ENCODE measurements at places on chromosomes 4 and X. TPM values are rescaled to one million over a fixed set of nuclear protein-coding genes. Genes with fewer than 3 reads are reported as not detected.

DNA sequence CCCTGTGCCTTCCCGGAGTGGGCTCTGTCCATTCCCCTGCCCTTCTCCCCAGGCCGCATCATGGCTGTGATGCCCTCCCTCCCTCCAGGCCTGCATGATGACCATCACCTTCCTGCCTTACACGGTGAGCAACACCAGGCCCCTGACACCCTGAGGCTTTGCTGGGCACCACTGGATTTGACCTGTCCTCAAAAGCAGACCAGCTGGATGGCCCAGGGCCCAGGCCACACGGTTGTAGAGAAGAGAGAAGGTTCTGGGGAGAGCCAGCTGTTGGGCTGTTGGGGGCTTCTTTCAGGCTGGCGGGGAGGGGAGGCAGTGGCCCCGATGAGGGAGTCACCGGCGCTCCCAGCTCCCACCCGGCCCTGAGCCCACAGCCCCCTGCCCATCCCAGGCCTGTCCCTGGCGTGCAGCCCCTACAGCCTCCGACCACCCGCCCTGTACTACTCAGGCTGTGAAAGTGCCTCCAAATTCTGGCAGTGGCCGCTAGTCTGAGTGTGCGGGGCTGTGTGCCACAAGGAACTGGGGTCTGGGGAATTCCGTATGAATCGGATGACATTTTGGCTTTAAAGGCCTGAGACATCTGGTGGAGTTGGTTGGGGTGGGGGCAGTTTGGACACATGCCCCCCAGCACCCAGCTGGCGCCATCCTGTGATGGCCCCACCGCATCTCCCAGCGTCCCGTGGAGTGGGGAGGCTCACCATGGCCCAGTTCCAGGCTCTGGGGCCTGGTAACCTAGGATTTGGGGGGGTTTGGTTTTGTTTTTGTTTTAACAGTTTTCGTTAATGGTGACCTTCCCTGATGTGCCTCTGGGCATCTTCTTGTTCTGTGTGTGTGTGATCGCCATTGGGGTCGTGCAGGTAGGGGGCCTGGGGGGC, 19.6 kb downstream of the TMEM175 start:
- H3K4me1 ChIP-seq, result no peaks in the 10 kb centered on the region
- no peak overlapping the region for H3K27ac ChIP-seq
- no peaks in the 10 kb centered on the region for H3K27me3 ChIP-seq
- no peak for DNase-seq
- H3K4me3 ChIP-seq, result no peak overlapping the region

- DNase-seq, result no peak
- H3K27ac ChIP-seq, result no peak overlapping the region
- H3K4me1 ChIP-seq, result no peaks in the 10 kb centered on the region
Measured at GRCh38 chr4:182502064-182502463, 258.9 kb downstream of the TENM3 start.

GRCh38 chr4:152369203-152369901, 166.5 kb downstream of the FBXW7 start:
- H3K4me3 ChIP-seq, result no peak overlapping the region
- no peak overlapping the region for H3K27ac ChIP-seq
- H3K36me3 ChIP-seq, result no peaks in the 10 kb centered on the region

- H3K27ac ChIP-seq, result no peak overlapping the region
- H3K36me3 ChIP-seq, result no peaks in the 10 kb centered on the region
- no peaks in the 10 kb centered on the region for H3K4me1 ChIP-seq
- H3K27me3 ChIP-seq, result no peaks in the 10 kb centered on the region
- DNase-seq, result no peak
Measured at GRCh38 chrX:39320165-39320564, 518.9 kb downstream of the MID1IP1 start.

GRCh38 chr4:159608436-159608835, 505.6 kb downstream of the RAPGEF2 start:
- H3K27me3 ChIP-seq, result no peaks in the 10 kb centered on the region
- H3K4me3 ChIP-seq, result no peak overlapping the region
- H3K4me1 ChIP-seq, result no peaks in the 10 kb centered on the region
- no peak overlapping the region for H3K27ac ChIP-seq

- H3K36me3 ChIP-seq, result peaks cover 26% of the 10 kb centered on the region
- no peaks in the 10 kb centered on the region for H3K27me3 ChIP-seq
- H3K4me3 ChIP-seq, result no peak overlapping the region
- no peak for DNase-seq
- no peak overlapping the region for H3K27ac ChIP-seq
Measured at GRCh38 chr4:125492957-125493356, 178.2 kb downstream of the FAT4 start.

DNA sequence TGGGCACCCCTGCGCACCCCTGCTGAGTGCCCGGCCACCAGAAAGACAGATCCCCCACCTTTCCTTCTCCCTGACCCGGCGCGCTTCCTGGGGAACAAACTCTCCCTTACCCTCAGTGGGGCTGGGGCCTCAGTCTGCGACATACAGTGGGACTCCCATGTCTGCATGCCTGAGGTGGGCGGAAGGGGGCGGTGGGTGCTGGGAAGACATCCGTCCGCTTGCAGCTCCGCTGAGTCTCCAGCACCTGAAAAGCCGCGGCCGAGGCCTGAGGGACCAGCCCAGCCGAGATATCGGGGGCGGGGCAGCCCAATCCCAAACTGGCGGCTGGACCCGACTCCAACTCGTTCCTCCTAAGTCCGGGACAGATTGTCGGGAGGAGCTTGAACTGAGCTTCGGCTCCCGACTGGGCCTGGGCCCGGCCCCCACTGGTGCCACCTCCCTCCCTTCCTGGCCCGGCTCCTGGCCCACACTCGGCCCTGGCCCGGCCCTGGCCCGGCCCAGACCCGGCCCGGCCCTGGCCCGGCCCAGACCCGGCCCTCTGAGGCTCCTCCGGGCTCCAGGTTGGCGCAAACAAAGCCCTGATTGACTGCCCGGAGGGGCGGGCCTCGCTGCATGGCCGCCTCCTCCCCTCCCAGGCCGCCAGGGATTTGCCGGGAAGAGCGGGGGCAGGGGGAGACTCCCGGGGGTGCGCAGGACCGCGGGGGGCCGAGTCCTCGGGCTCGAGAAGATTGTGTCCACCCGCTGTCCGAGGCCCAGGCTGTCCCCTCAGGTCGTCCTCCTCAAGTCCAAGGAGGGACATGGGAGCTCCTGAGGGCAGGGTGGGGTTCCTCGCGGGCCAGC, 877 bp upstream of the SLC16A2 start:
- H3K4me3 ChIP-seq, result peak overlapping the region; percentile 66
- H3K4me1 ChIP-seq, result peaks cover 28% of the 10 kb centered on the region
- H3K27ac ChIP-seq, result peak overlapping the region; percentile 80
- DNase-seq, result peak; percentile 83
- H3K36me3 ChIP-seq, result no peaks in the 10 kb centered on the region

GRCh38 chr4:38266616-38267015, 306.4 kb downstream of the PTTG2 start:
- DNase-seq, result peak; percentile 42
- no peaks in the 10 kb centered on the region for H3K27me3 ChIP-seq
- no peak overlapping the region for H3K4me3 ChIP-seq
- H3K36me3 ChIP-seq, result no peaks in the 10 kb centered on the region

DNA sequence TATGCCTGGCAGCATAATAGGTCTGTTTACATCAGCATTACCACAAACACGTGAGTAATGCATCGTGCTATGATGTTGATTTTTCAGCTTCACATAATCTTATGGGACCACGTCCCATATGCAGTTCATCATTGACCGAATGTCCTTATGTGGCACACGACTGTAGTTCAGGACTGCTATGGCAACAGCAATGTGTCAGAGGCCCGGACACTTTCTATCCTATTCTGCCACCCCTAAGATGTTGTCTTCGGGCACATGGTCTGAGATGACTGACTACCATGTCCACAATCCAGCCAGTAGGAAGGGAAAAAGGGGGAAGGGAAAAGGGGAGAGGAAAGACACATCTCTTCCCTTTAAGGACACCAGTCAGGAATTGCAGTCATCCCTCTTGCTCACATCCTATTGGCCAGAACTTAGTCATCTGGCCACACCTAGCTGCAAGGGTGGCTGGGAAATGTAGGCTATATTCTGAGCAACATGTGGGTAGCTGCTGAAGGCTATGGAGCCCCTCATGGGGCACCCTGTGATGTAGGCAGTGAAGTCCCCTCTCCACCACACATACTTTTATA, 196.0 kb upstream of the RBPJ start:
- no peaks in the 10 kb centered on the region for H3K27me3 ChIP-seq
- no peaks in the 10 kb centered on the region for H3K36me3 ChIP-seq
- H3K4me1 ChIP-seq, result no peaks in the 10 kb centered on the region
- H3K4me3 ChIP-seq, result no peak overlapping the region

DNA sequence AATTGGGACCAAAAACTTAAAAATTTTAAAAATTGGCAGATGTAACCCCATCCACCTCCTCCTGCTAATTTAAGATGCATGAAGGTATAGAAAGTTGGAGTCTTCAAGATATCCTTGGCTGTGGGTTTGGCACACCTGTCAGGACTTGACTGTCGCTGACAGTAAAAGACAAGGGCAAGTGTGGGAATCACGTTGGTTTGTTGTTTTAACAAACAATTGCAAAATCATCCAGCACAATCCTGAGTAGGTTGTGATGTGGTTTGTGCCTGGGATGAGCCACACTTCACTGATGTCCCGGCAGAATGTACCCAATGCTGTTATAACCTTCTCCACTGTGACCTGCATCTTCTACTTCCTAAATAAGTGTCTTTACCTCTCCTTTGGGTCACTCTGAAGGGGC, 24.0 kb downstream of the HOPX start:
- no peak overlapping the region for H3K27ac ChIP-seq
- no peaks in the 10 kb centered on the region for H3K36me3 ChIP-seq
- no peaks in the 10 kb centered on the region for H3K27me3 ChIP-seq
- DNase-seq, result no peak
- peaks cover 45% of the 10 kb centered on the region for H3K4me1 ChIP-seq

DNA sequence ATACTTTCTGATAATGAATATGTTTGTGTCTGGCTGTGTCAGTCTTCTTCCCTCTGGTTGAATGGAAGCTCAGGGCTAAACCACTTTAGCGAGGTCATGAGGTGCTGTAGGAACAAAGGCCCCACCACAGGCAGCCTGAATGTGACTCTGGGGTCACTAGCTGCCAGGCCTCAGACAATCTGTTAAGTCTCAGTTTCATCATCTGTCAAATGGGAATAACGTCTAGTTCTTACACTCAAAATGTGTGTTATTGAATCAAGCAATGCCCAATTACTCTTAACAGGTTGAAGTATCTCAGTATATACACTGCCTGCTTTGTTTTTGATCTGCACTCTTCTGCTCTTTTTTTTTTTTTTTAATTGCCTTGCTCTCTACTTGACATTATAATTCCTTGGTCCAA, 148.6 kb downstream of the STK32B start:
- no peak overlapping the region for H3K27ac ChIP-seq
- H3K36me3 ChIP-seq, result no peaks in the 10 kb centered on the region
- no peaks in the 10 kb centered on the region for H3K4me1 ChIP-seq
- H3K4me3 ChIP-seq, result no peak overlapping the region
- H3K27me3 ChIP-seq, result no peaks in the 10 kb centered on the region

- no peak overlapping the region for H3K4me3 ChIP-seq
- no peaks in the 10 kb centered on the region for H3K27me3 ChIP-seq
- H3K4me1 ChIP-seq, result peaks cover 47% of the 10 kb centered on the region
- no peak for DNase-seq
- H3K36me3 ChIP-seq, result no peaks in the 10 kb centered on the region
Measured at GRCh38 chr4:141348573-141348972, 127.9 kb downstream of the ZNF330 start.

- H3K27me3 ChIP-seq, result no peaks in the 10 kb centered on the region
- DNase-seq, result peak; percentile 6
- H3K36me3 ChIP-seq, result no peaks in the 10 kb centered on the region
- H3K4me1 ChIP-seq, result no peaks in the 10 kb centered on the region
- no peak overlapping the region for H3K4me3 ChIP-seq
- no peak overlapping the region for H3K27ac ChIP-seq
Measured at GRCh38 chrX:7828594-7828993, 14.4 kb upstream of the VCX start.

DNA sequence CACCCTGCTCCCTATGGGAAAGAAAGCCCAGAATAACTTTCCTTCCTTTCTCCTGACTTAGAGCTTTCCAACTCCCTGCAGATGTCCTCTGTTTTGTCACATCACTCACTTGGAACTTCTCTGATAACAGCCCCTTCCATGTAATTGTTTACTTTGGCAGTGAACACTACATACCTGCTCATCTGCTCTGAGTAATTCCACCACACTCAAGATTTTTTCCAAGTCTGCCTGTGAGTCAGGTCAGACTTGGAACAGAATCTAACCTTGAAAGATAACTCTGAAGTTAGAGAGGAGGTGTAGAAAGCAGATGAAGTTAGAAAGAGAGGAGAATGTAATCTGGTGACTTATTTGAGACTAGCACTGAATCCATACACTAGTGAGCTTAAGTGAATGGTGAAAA, 7.4 kb downstream of the MAGEB10 start:
- no peaks in the 10 kb centered on the region for H3K4me1 ChIP-seq
- H3K27me3 ChIP-seq, result no peaks in the 10 kb centered on the region
- DNase-seq, result no peak
- no peak overlapping the region for H3K27ac ChIP-seq
- H3K36me3 ChIP-seq, result no peaks in the 10 kb centered on the region

Gene NAT8L
- not detected for total RNA-seq

Gene LAS1L
- total RNA-seq, result 19.6 TPM

Gene SPANXC
- total RNA-seq, result not detected

Gene CHRDL1
- total RNA-seq, result 6.5 TPM

Gene COMMD8
- total RNA-seq, result 11.9 TPM

Gene ZAR1
- not detected for total RNA-seq

Gene SRPX
- total RNA-seq, result 26.7 TPM
